ENCODE measurements at places on chromosomes 7 and 10.

GRCh38 chr7:44063547-44063893 is 1.8 kb downstream of the PGAM2 start:
- H3K27ac ChIP-seq, result peak overlapping the region; percentile 16
- H3K27me3 ChIP-seq, result no peaks in the 10 kb centered on the region
- H3K4me3 ChIP-seq, result no peak overlapping the region
- no peak for DNase-seq
- peaks cover 77% of the 10 kb centered on the region for H3K4me1 ChIP-seq

DNA sequence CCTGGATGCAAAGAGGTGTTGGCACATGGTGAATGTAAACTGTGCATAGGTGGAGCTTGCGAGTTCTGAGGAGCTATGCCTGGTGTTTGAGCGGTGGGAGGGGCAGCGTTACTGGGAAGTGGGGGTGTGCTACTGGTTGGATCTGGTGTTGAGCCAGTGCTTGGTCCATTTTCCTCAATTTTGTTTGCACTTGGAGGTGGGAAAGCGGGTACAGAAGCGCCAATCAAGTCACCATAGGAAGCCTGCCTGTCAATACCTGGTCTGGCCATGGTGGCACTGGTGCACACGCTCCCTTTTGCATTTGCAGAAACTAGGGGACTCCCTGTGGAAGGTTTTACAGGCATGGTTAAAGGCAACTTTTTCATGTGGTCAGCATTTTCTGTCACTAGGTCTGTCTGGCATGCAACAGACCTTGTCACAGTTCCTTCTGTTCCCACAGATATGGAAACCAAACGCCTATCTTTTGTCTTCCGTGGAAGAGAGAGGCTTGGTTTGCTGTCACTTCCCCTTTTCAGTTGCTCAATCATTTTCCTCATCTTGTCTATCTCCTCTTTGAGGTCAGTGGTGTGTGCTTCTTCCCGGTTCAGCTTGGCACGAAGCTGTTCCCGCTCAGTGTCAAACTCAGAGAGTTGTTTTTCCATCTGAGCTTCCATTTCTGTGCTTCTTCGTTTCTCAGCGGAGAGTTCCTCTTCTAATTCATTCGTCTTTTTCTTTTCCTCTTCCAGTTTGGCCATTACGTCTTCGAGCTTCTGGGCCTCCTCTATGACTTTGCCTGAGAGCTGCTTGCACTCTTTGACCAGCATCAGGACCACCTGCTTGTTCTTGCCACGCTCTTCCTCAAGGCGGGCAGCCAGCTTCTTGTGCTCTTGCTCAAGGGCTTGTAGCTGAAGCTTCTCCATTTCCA is 81.1 kb downstream of the CTTNBP2 start:
- H3K36me3 ChIP-seq, result no peaks in the 10 kb centered on the region
- H3K27ac ChIP-seq, result no peak overlapping the region
- H3K4me3 ChIP-seq, result no peak overlapping the region
- DNase-seq, result no peak
- H3K4me1 ChIP-seq, result no peaks in the 10 kb centered on the region
- peaks cover 12% of the 10 kb centered on the region for H3K27me3 ChIP-seq

DNA sequence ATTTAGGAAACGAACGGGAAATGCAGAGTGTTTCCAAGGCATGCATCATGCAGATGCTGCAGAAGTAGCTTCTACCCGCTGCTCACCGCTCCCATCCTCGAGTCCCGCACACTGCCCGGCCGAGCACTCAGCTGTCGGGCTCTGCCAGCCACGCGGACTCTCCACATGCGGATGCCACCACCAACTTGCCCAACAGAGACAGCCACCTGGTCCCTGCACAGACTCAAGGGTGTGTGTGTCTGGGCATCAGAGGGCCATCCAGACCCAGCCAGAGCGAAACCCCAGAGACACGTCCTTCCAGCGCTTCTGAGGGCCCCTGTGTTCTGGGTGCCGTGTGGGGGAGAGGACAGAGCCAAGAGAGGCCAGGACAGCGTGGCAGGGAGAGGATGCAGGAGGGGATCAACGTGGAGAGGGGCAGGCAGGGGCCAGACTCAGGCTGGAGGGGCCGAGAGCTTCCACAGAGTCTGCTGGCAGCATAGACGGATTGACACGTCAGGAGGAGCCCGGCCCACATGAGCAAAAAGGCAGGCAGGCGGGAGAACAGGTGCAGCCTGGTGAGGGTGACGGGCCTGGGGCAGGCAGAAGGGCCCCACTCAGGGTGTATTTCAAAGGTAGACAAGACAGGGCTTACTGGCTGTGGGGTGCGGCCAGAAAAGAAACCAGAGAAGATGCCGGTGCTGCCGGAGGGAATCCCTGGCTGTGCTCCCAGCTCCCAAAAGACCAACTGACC is 18.3 kb downstream of the GPER1 start:
- no peak overlapping the region for H3K4me3 ChIP-seq
- no peak overlapping the region for H3K27ac ChIP-seq
- H3K27me3 ChIP-seq, result peaks cover 20% of the 10 kb centered on the region
- H3K36me3 ChIP-seq, result no peaks in the 10 kb centered on the region

DNA sequence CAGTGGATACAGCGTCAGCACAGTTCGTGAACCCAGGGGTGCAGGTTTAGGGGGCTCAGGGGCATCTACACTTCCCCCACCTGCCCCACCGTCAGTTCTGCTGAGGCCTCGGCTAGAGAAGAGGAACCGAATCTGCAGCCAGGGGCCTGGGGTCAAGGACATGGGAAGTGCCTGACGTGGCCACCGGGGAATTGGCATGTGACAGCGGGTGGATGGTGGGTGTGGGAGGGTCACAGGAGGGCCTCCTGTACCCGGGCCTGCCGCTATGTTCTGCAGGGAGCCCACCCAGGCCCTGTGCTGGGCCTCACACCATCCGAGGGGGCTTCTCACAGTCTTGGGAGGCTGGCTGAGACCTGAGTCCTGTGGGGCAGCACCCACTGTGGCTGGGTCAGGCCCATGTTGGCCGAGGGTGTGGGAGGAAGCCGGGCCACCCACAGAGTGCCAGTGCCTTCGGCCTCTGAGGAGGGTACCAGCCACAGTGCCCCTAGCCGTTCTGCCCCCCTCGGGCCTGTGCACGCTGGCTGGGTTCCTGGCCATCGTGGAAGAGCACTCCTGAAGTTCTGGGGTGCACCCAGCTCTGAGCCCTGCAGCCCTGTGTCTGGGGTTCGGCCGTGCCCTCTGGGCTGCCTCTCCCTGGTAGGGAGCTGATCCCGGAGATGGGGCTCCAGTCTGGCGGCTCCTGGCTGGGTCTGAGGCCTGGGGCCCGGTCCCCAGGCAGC is 5.9 kb downstream of the TTYH3 start:
- H3K4me3 ChIP-seq, result no peak overlapping the region
- peaks cover 65% of the 10 kb centered on the region for H3K4me1 ChIP-seq
- peak; percentile 76 for DNase-seq
- no peaks in the 10 kb centered on the region for H3K36me3 ChIP-seq

GRCh38 chr10:11086177-11086840 is 68.6 kb downstream of the CELF2 start:
- H3K4me3 ChIP-seq, result no peak overlapping the region
- no peak overlapping the region for H3K27ac ChIP-seq
- no peaks in the 10 kb centered on the region for H3K4me1 ChIP-seq
- no peaks in the 10 kb centered on the region for H3K36me3 ChIP-seq

DNA sequence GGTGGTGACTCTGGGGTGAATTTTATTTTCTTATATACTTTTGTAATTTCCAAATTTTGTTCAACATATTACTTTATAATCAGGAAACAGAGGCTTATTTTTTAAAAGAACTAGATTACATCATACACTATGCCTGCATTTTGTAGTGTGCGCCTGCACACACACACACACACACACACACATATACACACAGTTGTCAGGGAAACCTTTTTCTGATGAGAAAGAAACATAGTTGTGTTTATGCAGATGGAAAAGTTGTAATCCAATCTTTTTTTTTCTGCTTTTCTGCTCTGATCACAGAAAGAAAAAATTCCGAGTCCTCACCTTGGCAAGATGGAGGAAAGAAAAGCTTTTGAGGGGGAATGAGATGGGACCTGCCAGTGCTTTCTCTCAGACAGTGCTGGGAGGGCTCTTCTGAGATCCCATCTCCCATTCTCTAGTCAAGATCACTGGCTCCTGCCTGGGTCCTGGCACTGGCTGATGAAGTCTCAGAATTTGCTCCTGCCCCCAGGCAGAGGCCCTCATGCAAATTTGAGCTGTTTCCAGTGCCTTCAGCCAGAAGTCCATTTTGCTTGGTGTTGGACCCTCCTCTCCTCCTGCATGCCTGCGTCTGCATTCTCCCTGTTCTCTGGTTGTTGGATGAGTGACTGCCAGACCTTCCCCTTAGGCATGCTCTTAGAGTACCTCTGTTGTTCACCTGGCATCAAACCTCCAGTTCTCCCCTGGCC is 59.7 kb downstream of the TLL2 start:
- no peak overlapping the region for H3K4me3 ChIP-seq
- peaks cover 32% of the 10 kb centered on the region for H3K27me3 ChIP-seq
- H3K27ac ChIP-seq, result no peak overlapping the region
- H3K4me1 ChIP-seq, result no peaks in the 10 kb centered on the region

DNA sequence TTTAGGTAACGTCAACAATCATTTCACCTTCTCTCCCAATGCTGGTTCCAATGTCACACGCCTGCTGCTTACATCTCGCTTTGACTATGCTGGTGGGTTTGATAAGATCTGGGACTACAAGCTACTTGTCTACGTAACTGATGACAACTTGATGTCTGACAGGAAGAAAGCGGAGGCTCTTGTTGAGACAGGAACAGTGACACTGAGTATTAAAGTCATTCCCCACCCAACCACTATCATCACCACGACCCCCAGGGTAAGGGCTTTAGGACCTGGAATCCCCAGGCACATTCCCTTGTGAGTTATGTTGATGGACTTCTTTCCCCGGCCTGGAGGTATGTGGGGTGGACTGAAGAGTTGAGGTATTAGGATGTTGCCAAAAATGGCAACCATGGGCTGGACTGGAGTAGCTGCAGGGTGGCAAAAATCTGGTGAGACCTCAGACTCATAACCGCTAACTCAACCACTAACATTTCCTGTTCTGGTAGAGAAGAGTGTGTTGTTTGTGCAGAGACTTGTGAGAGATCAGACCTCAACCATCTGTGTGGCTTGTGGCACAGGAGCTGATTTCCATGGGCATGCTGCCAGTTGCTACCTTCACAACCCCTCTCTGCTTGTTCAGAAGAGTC is 59.2 kb downstream of the CDHR3 start:
- H3K36me3 ChIP-seq, result peaks cover 3% of the 10 kb centered on the region
- peak overlapping the region; percentile 58 for H3K27ac ChIP-seq
- no peaks in the 10 kb centered on the region for H3K27me3 ChIP-seq
- peak overlapping the region; percentile 75 for H3K4me3 ChIP-seq
- H3K4me1 ChIP-seq, result peaks cover 57% of the 10 kb centered on the region
- peak; percentile 48 for DNase-seq

DNA sequence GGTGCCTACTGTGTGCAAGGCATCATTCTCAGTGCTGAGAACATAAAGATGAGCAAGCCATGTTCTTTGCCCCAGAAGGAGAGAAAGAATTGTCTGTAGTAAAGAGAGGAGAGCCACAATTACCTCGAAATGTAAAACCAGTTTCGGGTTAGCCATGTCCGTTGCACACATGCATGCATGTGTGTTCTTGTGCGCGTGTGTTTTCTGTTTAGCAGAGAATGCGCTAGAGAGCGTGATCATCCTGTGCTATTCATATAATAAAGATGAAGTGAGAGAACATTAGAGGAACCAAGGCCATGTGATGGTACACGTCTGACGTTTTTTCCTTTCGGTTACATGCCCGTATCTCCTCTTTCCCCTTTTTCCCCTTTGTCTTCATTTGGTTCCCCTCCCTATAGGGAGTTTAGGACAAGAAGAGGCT is 158.2 kb downstream of the CELF2 start:
- H3K4me1 ChIP-seq, result peaks cover 84% of the 10 kb centered on the region
- H3K4me3 ChIP-seq, result peak overlapping the region; percentile 88
- H3K27me3 ChIP-seq, result no peaks in the 10 kb centered on the region
- H3K36me3 ChIP-seq, result peaks cover 8% of the 10 kb centered on the region
- H3K27ac ChIP-seq, result peak overlapping the region; percentile 99

DNA sequence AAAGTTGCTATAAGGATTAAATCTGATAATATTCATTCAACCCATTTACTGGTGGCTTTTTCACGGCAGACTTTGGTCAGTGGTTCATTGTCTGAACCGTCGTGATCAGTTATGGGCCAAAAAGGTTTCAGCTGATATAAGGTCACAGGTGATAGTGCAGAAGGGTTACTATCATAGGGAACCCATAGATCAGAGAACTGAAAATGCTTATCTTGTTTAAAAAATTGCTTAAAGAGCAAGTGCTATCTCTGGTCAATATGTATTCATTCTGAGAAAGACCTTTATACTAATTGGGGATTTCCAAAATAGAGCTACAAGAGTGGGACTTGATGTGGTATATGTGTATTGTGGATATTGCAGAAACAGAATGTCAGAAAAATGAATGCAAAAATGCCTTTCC is 147.8 kb upstream of the SEMA3E start:
- no peak overlapping the region for H3K4me3 ChIP-seq
- no peaks in the 10 kb centered on the region for H3K4me1 ChIP-seq
- DNase-seq, result no peak
- H3K36me3 ChIP-seq, result no peaks in the 10 kb centered on the region

GRCh38 chr10:19629567-19629966 is 186.7 kb upstream of the PLXDC2 start:
- no peaks in the 10 kb centered on the region for H3K4me1 ChIP-seq
- H3K4me3 ChIP-seq, result no peak overlapping the region

GRCh38 chr10:71368643-71369042 is 28.1 kb upstream of the CDH23 start:
- DNase-seq, result no peak
- H3K27me3 ChIP-seq, result no peaks in the 10 kb centered on the region
- H3K27ac ChIP-seq, result no peak overlapping the region
- H3K4me1 ChIP-seq, result peaks cover 26% of the 10 kb centered on the region
- no peak overlapping the region for H3K4me3 ChIP-seq

- no peaks in the 10 kb centered on the region for H3K27me3 ChIP-seq
- peak overlapping the region; percentile 76 for H3K27ac ChIP-seq
- H3K4me3 ChIP-seq, result no peak overlapping the region
- peaks cover 25% of the 10 kb centered on the region for H3K4me1 ChIP-seq
- DNase-seq, result no peak
- peaks cover 47% of the 10 kb centered on the region for H3K36me3 ChIP-seq
Observed at GRCh38 chr7:116249969-116250553, 39.7 kb downstream of the TES start.

GRCh38 chr10:49090696-49091380 is 24.5 kb downstream of the VSTM4 start:
- H3K4me3 ChIP-seq, result no peak overlapping the region
- H3K4me1 ChIP-seq, result no peaks in the 10 kb centered on the region
- H3K36me3 ChIP-seq, result peaks cover 7% of the 10 kb centered on the region
